ENCODE measurements at places on chromosomes 12 and 14.
A peak's percentile ranks its signal among the peaks of the same experiment; 100 is the strongest.

DNA sequence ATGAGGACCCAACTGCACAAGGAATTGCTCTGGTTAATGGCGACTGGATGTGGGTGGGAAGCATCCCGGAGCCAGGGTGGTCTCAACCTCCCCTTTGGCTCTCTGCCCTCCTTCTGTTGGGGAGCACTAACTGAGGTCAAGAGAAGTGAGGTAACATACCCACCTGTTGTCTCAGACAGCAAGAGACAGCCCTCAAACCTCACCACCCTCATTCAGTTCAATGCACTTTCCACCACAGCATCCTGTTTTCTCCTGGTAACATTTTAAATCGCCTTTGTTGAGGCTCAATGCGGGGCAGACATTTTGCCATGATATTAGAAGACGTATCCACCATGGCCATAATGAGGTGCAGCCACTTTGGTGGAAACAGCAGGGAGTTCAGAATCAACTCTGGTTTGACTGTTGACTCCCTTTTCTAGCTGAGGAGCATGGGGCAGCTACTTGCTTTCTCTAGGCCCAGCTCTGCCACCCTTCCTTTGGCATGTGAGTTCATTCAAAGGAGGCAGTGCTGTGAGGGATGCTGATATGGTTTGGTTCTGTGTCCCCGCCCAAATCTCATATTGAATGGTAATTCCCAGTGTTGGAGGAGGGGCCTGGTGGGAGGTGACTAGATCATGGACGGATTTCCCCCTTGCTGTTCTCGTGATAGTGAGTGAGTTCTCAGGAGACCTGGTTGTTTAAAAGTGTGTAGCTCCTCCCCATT is 338.6 kb downstream of the PCNX1 start:
- no peak for DNase-seq

- no peak for DNase-seq
These were observed 9.0 kb upstream of the PCNX1 start for GRCh38 chr14:70898111-70898745.

DNA sequence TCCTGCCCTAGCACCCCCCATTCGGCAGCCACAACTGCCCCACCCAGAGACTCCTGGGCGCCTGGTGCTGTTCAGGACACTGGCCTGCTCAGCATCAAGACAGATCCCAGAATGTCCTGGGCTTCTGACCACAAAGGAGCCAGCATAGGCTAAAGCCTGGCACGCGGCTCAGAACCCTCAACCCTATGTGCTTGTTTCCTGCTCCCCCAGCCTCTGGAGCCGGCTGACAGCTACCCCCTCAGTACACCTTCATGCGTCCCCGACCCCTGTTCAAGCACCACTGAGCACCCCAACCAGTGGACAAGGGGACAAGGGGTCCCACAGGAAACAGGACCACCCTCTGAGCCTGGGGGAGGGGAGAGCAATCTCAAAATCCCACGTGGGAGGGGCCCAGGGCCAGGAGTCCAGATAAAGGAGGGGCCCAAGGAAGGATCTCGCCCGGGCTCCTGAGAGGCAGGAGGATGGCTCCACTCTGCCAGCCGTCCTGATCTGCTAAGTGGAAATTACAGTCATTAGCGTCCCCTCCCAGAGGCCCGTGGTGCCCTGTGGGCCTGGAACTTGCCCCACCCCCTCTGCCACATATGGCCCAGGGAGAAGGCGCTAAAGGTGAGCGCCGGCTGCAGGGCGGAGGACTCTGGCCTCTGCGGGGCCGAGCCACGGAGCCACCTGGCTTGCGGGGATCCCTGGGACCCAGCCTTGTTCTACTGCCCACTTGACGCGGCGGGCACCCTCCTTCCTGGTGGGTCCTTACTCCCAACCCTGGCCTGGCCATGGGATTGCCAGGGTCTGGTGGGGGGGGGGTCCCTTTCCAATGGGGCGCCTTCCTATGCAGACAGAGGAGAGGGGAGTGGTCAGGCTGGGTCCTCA is 27.2 kb upstream of the GPR132 start:
- peak; percentile 43 for DNase-seq

DNA sequence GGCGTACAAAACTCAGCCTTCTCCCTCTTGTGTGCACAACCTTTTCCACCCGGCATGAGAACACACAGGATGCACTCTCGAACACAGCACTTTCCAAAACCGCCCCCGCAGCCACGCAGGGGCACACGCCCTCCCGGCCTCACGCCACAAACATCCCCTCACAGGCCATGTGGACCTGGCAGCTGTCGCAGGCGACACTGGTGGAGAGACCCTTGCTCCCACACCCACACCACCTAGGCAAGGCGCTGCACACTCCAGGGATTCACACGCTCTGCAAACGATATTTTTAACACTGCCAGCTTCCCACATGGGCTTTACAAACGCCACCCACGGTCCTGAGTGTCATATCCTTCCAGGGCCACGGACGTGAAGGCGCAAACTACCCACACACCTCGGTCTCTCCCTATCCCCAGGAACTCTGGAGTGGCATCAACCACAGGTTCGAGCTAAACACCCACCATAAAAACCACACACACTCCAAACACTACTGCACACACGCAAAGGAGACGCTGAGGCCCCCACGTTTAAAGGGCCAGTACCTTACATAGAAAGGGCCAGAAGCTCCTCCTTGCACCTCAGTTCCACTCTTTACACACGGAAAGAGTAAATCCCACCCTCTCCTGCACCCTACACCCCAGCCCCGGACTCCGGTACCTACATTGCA is 12.4 kb upstream of the ITGB7 start:
- peak; percentile 66 for DNase-seq

DNA sequence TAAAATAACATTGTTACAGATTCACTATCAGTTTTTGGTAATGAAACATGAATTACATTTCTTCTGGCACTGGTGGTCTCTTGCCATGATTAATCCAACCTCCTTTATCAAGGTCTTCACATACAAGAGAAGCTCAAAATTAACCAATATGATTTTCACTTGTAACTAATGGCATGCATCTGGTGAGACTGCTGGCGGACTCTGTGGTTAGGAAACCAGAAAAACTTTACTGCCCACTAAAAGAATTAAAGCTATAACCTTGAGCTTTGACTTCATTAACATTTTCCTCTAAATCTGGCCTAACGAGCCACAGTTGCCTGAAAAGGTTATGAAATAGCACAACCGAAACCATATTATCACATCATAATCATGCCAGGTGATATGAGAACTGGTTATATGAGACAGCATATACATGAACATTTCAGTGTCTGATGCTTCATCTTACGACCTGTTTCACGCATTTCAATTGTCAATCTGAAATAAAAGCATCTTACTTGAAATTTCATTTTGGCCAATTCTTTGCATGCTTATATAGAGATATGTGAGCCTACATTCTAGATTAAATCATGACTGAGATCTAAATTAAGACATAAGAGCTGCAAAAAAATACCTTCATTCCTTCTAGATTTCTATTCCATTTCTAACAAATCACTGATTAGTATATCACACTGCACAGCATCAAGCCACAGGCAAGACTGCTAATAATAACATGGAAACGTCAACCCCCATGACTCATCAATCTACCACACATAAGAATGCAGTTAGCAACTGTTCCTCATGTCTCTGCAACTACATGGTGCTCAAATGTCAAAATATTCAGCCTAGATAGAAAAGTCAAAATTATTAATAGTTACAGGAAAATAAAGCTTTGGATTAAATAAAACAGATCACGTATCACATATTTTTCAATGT is 89.3 kb downstream of the OSBPL8 start:
- DNase-seq, result peak; percentile 96

DNA sequence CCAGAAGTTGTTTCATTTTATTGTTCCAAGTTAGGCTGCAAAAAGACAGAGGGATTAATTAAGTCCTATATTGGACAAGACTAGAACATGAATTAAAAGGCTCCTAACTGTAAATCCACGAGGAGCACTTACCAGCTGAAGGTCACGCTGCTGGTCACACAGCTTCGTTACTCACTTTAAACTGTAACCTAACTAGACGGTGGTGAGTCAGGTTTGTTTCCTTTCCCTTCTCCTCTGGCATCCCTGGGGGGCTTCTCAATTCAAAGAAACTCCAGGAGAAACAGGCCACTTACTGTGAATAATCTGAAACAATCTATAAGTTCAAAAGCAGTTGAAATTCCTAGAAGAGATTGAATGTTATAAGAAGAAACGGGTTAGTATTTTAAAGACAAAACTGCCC is 331.4 kb downstream of the BCAT1 start:
- DNase-seq, result peak; percentile 9

DNA sequence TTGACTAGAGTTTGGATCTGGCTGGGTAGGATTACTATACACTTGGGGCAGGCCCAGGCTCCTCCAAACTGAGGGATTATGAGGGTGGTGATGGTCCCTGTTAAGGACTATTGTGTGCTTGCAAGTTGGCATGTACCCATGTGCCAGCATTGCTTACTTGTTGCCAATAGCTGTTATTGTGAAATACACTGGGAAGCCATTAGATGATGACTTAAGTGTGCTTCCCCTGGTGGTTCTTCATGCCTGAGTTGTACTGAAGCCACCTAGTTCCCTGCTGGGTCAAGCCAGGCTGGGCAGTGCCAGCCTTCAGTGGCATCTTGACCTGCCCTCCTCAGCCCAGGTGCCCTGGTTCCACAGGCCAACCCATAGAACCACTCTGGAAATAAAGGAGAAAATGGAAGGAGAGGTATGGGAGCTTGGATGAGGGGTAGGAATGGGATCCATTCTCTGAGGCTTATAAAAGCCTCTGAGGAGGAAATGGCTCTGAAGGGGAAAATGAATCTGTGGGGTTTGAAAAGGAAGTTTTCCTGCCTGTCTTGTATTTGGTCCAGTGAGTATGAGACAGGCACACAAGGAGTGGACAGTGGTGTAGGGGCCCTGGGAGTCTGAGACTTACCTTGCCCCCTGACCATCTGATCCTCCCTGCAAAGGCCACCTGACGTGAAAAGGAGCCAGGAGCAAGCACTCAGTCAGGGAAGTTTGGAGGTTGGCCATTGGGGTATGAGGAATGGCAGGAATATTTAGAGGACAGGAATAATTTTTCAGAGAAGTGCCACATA is 724 bp downstream of the LTB4R start:
- peak; percentile 26 for DNase-seq

DNA sequence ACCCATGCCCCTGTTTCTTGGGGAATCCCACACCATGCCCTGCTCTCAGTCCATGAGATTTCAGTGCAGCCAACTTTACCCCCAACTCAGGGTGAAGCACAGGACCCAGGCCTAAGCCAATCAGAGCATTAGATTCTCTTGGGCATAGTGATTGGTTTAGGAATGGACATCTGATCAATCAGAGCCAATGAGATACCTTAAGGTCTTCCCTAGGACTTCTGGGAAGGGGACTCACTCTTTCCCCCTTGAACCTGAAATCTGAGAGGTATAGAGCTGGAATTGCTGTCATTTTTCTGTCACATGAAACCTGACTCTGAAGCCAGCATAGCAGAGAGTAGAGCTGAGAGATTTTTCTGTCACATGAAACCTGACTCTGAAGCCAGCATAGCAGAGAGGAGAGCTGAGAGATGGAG is 127.1 kb downstream of the ZFP36L1 start:
- peak; percentile 37 for DNase-seq

GRCh38 chr12:29200586-29200985 is 51.5 kb downstream of the FAR2 start:
- no peak for DNase-seq

All from EH (cell line).